Glomerular endothelial cell (primary cell): ENCODE measurements at places on chromosomes 5 and 9. TPM values are rescaled to one million over a fixed set of nuclear protein-coding genes. Genes with fewer than 3 reads are reported as not detected.

The RFX3 gene
- total RNA-seq: 8.7 and 8.9 TPM in 2 replicates

The KIF20A gene
- 8.2 and 13.6 TPM in 2 replicates for total RNA-seq

The OBP2B gene
- total RNA-seq: not detected in 2 replicates

The CRHBP gene
- total RNA-seq: 0.58 and 3.4 TPM in 2 replicates

The LCN9 gene
- not detected in 2 replicates for total RNA-seq

The CDO1 gene
- total RNA-seq: 0.48 and 0.82 TPM in 2 replicates

The FAM120A gene
- 79.5 and 99.2 TPM in 2 replicates for total RNA-seq

The NXNL2 gene
- total RNA-seq: 0.29 TPM in 1 of 2 replicates, not detected in the other

The FAM169A gene
- total RNA-seq: 0.99 and 1.3 TPM in 2 replicates

The PCDHB7 gene
- total RNA-seq: 1.6 and 2.4 TPM in 2 replicates

The PCDHGA11 gene
- total RNA-seq: 12.3 and 17.5 TPM in 2 replicates

The GDA gene
- total RNA-seq: 0.05 TPM in 1 of 2 replicates, not detected in the other

The GNG10 gene
- 50.9 and 65.7 TPM in 2 replicates for total RNA-seq

The PLAC8L1 gene
- not detected in 2 replicates for total RNA-seq

The DMRTA1 gene
- total RNA-seq: 0.88 and 1.8 TPM in 2 replicates

The LAMC3 gene
- 0.12 and 0.63 TPM in 2 replicates for total RNA-seq

The TMEM252 gene
- total RNA-seq: not detected in 2 replicates

The SPATA31D4 gene
- not detected in 2 replicates for total RNA-seq

The PCDHB1 gene
- not detected in 2 replicates for total RNA-seq

The IL11RA gene
- total RNA-seq: 5.7 and 9.3 TPM in 2 replicates

The CTSV gene
- total RNA-seq: 0.19 and 1.6 TPM in 2 replicates

The TRMT10B gene
- 4.8 and 8.6 TPM in 2 replicates for total RNA-seq

The SVEP1 gene
- 0.05 and 0.06 TPM in 2 replicates for total RNA-seq

The SMIM32 gene
- not detected in 2 replicates for total RNA-seq

The RUSC2 gene
- total RNA-seq: 32.9 and 42.5 TPM in 2 replicates

The CNTNAP3 gene
- total RNA-seq: 10.9 and 23.2 TPM in 2 replicates

The IL33 gene
- total RNA-seq: 0.19 and 4.5 TPM in 2 replicates

The SPATA31E1 gene
- total RNA-seq: not detected in 2 replicates

The FAM240B gene
- total RNA-seq: not detected in 2 replicates

The IFNA2 gene
- total RNA-seq: not detected in 2 replicates

The APBA1 gene
- 10.1 and 15.2 TPM in 2 replicates for total RNA-seq

The UNC5A gene
- 18.5 and 24.0 TPM in 2 replicates for total RNA-seq
